NCI-H2107 (cell line): ENCODE measurements at places on chromosomes 11 and 22.
A peak's percentile ranks its signal among the peaks of the same experiment; 100 is the strongest.

DNA sequence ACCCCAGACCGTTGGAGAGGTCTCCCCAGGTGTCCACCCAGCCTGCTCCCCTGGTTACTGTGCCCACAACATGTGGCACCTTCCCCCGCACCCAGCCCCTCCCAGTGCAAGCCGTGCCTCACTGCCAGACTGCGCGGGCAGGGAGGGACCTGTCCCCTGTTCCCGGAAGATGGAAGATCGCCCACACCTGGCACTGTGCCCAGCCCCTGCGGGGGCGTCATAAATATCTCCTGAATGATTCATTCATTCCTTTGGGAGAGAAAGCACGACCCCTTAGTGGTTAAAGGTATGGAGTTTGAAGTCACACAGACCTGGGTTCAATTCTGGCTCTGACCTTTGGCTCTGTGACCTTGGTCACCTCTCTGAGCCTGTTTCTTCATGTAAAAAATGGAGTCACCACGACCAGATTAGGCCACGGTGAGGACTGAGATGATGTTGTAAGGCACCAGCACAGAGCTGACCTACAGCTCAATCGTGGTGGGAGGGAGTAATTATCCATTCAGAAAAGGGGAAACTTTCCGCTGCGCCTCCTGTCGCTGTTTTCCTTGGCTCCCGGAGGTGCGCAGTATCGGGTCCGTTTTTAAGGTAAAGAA is 497 bp upstream of the SYT12 start:
- no peak for DNase-seq

GRCh38 chr11:61848631-61849030 is 20.5 kb downstream of the FADS2 start:
- DNase-seq, result no peak

GRCh38 chr11:37914859-37915258 is 1316.8 kb upstream of the RAG2 start:
- DNase-seq, result no peak

GRCh38 chr11:11113626-11114025 is 239.4 kb downstream of the CSNK2A3 start:
- DNase-seq, result no peak

GRCh38 chr11:132278801-132279574 is 908.6 kb downstream of the NTM start:
- DNase-seq, result no peak

DNA sequence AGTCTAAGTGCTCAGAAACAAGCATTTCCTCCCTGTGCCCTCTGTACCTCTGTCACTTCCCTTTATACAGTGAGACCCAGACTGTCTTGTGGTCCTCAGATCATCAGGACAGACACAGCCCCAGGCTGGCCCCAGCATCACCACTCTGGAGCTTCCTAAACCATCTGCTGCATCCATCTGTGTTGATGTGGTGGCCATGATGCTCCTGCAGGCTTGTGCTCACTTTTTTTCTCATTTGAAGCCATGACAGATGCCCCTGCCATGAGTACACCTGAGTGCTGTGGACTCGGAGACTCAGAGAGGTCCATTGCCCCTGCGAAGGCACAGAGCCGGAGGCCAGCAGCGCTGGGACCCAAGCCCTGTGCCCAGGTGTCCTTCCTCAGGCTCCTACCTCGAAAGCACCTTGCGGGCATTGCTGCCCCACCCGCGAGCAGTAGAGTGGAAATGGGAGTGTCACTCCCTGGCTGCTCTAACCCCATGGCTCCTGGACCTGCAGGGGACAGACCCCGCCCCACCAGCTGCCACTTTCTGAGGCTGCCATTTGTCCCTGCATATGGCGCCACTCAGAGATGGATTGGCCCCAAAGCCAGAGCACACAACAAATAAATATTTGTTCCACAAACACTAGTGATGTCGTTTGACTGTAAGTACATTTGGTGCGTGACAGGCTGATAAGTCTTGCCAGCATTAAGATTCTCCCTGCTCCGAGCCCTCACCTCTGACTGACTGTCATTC is 593.5 kb downstream of the TBC1D22A start:
- no peak for DNase-seq

DNA sequence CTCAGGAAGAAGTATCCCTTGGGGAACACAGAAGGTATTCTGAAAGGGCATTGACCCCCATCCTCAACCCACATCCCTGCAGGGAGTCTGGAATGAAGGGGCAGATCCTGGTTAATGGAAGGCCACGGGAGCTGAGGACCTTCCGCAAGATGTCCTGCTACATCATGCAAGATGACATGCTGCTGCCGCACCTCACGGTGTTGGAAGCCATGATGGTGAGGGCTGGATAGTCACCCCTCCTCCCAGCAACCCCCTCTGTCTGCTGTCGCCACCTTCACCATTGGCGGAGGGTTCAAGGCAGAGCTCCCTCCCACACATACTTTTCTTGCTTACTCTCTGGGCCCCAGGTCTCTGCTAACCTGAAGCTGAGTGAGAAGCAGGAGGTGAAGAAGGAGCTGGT is 5.3 kb downstream of the ABCG4 start:
- DNase-seq, result no peak

GRCh38 chr11:113942256-113942655 is 32.7 kb upstream of the HTR3A start:
- no peak for DNase-seq

DNA sequence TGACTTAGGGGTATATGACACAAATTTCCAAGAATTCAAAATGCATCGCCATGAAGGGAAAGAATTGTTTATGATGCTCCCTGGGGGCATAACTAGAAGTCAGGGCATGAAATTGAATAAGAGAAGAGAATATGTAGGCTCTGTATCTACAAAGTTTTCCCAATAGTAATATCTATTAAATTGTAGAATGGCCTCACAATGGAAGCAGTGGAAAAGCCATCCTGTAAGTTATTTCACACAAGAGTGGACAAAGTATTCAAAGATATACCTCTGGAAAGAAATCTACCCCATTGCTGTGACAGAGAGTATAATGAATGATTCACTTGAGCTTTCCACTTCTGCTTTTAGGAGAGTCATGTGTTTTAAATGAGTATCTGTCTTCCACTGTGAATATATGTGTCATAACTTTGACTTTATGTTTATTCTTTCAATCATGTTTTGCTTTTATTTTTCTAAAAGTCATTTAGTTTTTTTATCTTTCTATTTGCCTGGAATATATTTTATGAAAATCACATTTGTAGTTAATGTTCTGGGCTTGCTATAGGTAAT is 65.7 kb upstream of the DDI1 start:
- DNase-seq, result no peak

- DNase-seq, result no peak
Measured at GRCh38 chr11:19345848-19346681, 105.3 kb upstream of the E2F8 start.

- DNase-seq, result no peak
Measured at GRCh38 chr11:66264914-66265313, 3.5 kb upstream of the RAB1B start.

DNA sequence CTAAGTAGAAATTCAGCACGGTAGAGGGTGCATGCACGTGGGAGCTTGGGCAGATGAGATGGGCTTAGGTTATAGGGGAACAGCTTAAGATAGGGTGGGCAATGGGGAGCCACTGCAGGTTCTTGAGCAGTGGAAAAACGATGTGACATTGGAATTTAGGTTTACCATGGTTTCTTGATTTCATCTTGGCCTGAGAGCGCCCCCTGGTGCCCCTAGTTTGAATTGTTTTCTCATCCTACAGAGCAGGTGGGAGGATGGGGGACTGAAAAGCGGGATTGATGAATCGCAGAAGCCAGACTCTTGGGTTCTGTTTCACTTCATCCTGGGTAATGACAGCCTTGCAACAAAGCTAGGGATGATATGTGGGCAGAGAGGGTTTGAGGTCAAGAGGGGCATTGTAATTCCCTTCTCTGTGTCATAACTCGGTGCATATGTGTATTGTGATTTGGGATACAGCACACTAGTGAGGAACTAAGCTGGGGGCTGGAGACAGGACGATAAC is 6.7 kb upstream of the MCAM start:
- peak; percentile 45 for DNase-seq

- no peak for DNase-seq
Measured at GRCh38 chr11:123381817-123382554, 48.1 kb upstream of the GRAMD1B start.

DNA sequence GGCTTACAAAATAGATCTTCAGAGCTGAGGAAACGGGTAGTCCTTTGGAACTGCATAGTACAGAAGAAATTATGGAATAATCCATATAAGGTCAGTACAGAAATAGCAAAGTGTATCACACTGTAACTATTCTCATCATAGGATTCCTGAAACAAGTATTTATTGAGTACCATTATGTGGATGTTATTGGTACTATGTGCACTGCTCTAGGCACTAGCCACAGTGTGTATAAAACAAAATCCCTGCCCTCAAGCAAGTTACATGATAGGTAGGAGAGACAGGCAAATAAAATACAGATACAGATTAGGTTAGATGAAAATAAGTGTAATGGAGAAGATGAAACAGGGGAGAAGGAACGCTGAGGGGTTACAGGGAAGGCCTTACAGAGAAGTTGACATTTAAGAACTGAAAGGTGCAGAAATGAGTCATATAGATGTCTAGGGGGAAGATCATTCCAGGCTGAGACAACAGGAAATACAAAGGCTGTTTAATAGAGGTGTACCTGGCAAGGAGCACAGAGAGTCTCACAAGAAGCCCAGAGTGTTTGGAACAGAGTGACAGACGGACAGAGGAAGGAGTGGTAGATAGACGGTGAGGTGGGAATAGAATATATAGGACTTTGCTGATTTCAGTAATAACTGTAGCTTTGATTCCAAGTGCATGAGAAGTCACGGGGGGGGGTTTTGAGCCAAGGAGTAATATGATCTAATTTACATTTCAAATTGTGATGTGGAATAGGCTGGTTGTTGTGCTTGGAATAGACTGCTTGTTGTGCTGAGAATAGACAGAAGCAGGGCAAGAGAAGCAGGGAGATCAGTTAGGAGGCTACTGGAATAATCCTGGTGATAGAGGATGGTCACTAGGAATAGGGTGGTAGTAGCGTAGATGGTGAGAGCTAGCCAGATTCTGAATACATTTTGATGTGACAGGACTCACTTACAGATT is 13.7 kb downstream of the RNF141 start:
- DNase-seq, result no peak

DNA sequence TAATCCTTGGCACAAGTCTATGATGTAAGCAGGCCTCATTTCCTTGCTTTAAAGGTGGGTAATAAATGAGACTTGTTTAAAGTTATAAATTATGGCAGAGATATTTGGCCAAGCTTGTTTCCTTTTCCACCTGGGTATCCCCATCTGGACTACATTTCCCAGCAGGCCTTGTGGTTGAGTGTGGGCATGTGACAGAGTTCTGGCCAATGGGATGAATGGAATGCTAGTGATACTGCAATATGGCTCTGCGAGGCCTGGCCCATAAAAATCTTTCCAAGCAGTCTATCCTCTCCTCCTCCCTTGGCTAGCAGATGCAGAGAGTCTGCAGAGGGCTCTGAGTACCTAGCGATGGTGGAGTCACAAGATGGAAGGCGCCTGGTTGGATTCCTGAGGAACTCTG is 102.5 kb downstream of the TIMP3 start:
- no peak for DNase-seq

- DNase-seq, result no peak
Measured at GRCh38 chr22:44730022-44730393, 22.4 kb upstream of the ARHGAP8 start.

GRCh38 chr11:105802390-105802789 is 192.5 kb downstream of the GRIA4 start:
- no peak for DNase-seq

DNA sequence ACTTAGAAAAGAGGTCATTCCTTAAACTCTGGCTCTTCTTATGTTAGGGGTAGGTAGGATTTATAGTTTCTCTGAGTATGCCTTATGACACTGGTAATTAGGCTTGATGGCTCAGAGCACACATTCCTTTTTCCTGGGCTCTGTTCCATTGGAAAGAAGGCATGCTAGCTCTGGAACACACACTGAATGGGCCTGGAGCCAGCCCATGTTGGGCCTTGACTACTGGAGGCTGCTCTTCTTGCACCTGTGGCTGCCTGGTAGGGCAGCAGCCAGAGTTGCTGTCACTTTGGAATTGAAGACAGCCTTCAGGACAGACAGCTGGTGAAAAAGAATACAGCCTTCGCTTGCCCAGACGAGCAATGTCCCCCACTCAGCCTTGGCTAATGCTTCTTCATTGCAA is 18.2 kb downstream of the MCAM start:
- DNase-seq, result no peak

- DNase-seq, result no peak
Measured at GRCh38 chr11:77174559-77174958, 46.5 kb downstream of the MYO7A start.

GRCh38 chr22:24370401-24370800 is 57.0 kb upstream of the ADORA2A start:
- no peak for DNase-seq

GRCh38 chr11:47051217-47051616 is 114.7 kb downstream of the CSTPP1 start:
- no peak for DNase-seq

DNA sequence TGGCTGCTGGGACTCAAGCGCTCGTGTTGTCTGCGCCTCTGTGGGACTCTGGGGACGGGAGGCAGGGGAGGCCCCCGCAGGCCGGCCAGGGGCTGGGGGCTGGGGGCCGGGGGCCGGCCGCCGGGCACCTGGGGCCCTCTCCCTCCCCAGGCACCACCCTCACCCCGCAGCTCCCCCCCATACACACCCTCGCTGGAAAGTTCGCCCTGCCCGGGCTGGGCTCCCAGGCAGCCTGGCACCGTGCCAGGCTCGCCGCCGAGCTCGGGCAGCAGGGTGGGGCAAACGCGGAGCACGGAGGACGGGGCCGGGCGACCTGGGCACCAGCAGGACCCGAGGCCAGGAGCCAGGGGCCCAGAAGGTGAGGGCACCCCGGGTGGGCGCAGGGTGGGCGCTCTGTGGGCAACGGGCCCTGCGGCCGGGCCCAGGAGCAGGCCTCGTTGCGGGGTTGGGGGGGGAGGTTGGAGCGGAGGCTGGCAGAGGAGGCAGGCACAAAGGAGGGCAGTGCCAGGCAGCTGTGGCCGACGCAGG is 76.7 kb upstream of the WNT7B start:
- no peak for DNase-seq

- no peak for DNase-seq
Measured at GRCh38 chr11:115939104-115939730, 435.0 kb upstream of the CADM1 start.

DNA sequence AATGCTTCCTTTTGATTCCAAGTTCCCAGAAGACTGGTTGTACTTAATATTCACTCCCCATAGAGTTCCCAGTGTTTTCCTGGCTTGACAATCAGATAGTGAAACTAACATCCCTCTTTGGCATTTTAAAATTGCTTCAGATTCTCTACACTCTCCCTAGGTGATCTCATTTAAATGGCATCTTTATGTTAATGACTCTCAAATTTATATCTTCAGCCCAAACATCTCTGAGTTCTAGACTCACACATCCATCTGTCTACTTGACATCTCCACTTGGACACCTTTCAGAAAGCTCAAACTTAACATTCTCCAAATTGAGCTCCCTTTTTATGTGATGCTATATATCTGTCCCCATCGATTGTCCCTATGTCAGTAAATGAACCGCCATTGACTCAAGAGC is 232.0 kb downstream of the NTM start:
- no peak for DNase-seq
